ENCODE measurements at places on chromosomes 4 and X.

GRCh38 chr4:89724716-89725115 is 112.2 kb downstream of the SNCA start:
- DNase-seq, result peak; percentile 88

GRCh38 chr4:158121161-158121579 is 51.7 kb downstream of the GASK1B start:
- DNase-seq, result peak; percentile 25

- DNase-seq, result no peak
Measured at GRCh38 chrX:40144576-40144975, 46.8 kb upstream of the BCOR start.

GRCh38 chrX:38149016-38149415 is 71.7 kb downstream of the SRPX start:
- DNase-seq, result no peak

GRCh38 chr4:36326476-36327029 is 45.1 kb downstream of the DTHD1 start:
- DNase-seq, result no peak

DNA sequence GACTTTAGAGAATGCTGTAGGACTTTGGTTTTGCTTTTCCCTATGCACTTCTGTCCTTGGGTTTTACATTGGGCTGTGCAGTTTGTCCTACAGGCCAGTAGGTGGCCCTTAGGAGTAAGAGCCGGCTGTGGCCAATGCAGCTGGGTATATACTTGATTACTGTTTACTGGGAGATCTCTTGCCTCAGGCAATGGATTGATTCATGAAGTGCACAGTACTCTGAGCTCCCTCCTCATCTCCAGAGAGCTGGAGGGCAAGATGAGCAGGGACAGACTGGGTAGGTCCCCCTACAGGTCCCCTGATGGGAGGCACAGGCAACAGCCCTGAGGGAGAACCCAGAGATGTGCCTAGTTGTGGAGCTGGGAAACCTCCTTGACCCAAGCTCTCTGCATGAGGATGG is 103.8 kb upstream of the QRFPR start:
- peak; percentile 53 for DNase-seq

GRCh38 chr4:13483136-13483767 is 888 bp downstream of the RAB28 start:
- peak; percentile 18 for DNase-seq

DNA sequence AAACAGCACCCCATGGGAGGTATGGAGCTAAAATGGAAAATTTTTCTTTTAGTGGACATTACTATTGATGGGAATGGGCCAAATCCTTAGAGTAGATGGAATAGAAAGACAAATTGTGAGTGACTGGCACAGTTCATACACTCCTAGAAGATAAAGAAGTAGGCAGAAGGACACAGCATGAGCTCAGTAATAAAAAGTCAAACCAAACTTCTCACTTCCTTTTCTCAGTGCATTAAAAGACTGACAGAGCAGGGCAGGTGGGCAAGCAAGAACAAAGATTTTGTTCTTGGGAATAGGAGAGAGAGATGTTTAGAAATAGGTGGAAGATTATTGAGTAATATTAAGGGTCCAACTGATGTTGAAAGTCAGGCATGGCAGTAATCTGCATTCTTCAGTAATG is 132.5 kb downstream of the ATP10D start:
- no peak for DNase-seq

DNA sequence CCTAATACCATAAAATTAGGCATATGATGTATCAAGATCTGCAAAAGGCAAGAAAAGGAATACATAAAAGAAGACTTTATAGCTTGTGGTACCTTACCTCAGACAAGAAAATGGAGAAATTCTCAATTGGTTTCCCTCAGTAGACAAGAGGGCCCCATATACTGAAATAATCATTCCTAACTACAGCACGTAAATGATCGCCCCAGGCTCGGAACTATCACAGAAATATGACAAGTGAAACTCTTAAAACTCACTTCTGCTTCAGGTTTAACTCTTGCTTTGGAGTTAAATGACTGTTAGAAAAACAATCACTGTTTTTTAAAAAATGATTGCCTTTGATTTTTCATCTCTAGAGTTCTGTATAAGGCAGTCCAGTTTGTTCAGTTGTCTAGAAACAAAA is 38.6 kb upstream of the NAP1L5 start:
- no peak for DNase-seq

DNA sequence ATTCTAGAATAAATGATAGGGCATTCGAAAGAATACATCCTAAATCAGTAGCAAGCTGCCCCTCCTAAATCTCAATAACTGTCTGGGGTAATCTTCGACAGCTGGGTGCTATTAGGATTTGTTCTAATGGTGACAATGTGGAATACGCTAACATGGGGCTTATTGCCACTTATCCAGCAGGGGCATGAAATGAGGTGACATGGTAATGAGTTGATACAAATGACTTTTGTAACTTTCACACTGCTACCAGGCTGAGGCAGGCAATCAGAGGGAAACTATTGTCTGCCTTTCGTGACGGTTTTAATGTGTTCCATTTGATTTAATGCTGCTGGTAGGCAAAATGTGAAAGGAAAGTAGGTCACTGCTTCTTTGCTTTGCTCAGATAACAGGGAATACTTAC is 1047.4 kb upstream of the PABPC4L start:
- DNase-seq, result no peak

GRCh38 chrX:70549429-70549828 is 104.8 kb downstream of the DLG3 start:
- DNase-seq, result no peak

DNA sequence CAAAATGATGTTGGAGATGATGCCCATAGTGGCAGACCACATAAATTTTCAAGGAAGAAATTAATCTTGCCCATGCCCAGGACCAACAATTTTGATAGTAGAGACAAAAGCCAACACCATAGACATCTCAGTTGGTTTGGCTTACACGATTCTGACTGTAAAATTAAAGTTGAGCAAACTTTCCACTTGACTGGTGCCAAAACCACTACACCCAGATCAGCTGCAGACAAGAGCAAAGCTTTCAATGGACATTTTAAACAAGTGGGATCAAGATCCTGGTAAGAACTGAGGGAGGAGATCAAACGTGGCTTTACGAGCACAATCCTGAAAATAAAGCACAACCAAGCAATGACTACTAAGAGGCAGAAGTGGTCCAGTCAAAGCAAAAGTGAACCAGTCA is 90.7 kb downstream of the PAPSS1 start:
- DNase-seq, result no peak

- peak; percentile 66 for DNase-seq
Measured at GRCh38 chr4:36394352-36394903, 113.0 kb downstream of the DTHD1 start.

GRCh38 chr4:86901864-86902263 is 9.6 kb upstream of the C4orf36 start:
- no peak for DNase-seq

- no peak for DNase-seq
Measured at GRCh38 chr4:41932988-41933387, 2.2 kb upstream of the TMEM33 start.

GRCh38 chr4:16959305-16959704 is 60.9 kb upstream of the LDB2 start:
- DNase-seq, result no peak

DNA sequence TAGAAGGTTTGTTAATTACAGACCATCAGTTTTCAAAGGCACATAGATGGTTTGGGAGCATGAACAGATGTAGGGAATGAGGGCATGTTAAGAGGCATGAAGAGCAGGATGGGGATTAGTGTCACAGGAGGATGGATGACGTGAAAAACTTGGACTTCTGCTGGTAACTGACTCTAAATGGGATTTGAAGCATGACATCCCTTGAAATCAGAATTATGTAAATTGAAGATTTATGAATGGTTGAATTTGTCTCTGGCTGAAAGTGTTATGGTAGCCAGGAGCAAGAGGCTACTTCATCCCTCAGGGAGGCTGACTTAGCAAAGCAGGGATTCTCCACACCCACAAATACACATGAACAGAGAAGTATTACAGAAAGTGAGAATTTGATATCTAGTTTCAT is 454.6 kb downstream of the MAGEB5 start:
- no peak for DNase-seq

DNA sequence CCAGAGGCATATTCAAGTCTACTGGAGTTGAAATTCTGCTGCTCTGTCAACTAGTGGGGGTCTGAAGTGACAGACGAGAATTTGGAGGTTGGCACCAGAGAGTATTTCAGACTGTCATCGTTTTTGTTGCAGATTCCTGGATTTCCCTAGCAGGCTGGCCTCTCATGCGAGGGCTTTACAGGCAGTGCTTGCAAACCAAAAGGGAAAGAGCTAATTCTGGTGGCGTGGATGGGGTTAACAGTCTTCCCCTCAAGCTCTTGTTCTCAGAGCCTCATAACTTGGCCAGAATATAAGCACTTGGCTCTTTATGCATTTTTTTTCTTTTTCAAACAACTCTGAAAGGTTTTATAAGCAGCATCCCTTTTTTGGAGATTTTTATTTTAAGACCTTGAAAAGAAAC is at the start of gene SPARCL1:
TSS of gene SPARCL1 (minus strand) at position 190 of the 400 bp plus-strand sequence. CDS start 29,802 bp downstream, outside the sequence.
- DNase-seq, result no peak

DNA sequence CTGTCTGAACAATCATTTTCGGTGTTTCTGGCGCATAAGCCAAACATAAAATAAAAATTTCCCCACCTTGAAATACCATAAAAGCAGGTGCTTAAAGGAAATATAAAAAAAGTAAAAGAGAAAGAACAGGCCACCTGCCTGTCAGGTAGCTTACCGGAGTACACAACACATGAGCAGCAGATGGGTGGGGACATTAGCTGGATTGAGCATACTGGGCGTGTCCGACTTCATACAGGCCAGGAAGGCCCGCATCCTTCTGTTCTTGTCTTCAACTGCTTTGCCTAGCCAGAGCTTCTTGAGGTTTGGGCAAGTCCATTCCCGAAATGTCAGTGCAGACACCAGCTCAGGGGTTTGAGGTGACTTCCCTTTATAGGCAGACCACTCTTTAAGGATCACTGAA is 66.7 kb downstream of the FAM120C start:
- no peak for DNase-seq

DNA sequence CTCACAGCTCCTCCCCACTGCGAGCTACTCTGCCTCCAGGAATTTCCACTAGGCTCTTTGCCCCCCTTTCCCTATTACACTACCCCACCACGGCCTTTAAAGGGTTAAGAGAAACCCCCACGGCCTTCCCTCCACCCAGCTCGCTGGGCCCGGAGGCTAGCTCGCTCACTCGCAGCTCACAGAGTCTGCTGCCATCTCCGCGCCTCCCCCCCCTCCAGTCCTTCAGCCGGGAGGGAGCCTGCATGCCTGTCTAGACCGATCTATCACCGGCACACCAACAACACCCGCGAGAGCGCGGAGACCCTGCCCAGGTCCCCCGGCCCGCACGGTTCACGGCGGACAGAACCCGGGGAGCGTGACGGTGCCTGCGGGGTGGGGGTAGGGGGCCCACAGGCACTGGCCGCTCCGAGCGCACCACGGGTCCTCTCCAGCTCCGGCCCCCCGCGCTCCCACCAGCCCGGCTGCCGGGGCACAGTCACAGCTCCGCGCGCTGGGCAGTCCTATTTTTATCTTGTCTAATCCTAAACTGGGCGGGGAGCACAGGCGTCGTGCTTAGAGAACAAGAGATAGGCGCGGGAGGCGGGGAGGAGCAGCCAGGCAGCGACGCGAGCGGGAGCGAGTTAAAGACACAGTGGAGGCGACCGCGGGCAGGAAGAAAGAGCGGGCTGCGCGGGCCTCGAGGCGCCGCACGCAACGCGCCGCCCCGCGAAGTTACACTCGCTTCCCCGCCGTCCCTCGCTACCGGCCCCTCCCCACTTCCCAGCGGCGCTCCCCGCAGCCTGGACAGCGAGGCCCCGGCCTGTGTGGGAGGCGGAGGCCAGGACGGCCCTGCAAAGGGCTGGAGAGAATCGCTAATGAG is 3.5 kb downstream of the BCOR start:
- no peak for DNase-seq

DNA sequence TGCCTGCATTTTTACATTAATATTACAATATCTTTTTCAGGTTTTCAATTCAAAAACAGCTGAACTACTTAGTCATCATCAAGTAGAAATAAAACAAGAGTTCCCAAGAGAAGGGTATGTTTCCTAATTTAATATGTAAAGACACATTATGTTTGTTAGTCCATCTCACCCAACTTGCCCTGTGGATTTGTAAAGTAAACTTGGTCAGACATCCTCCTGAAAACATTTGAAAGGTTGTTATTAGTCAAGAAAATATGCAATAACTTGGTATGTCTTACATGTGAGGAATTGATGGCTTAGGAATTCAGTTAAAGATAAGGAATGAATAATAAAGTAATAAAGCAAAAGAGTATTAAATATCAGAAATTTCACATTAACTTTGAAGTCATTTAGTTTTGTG is 12.2 kb downstream of the GK start:
- DNase-seq, result no peak

- DNase-seq, result peak; percentile 63
Measured at GRCh38 chr4:185304944-185305690, 90.6 kb downstream of the LRP2BP start.

GRCh38 chrX:12162420-12162819 is 24.1 kb downstream of the FRMPD4 start:
- no peak for DNase-seq

- no peak for DNase-seq
Measured at GRCh38 chr4:140626661-140627376, 58.1 kb upstream of the UCP1 start.

GRCh38 chrX:9598344-9598743 is 133.5 kb downstream of the TBL1X start:
- DNase-seq, result no peak

- DNase-seq, result no peak
Measured at GRCh38 chr4:60718874-60719273, 481.3 kb upstream of the ADGRL3 start.

GRCh38 chr4:1521821-1522361 is 115.6 kb upstream of the NKX1-1 start:
- DNase-seq, result no peak
